Stimulated activated CD8-positive, alpha-beta memory T cell treated with anti-CD3 and anti-CD28 coated beads, Interleukin-4, amount 100 ng/mL, for 24 hours (primary cell): ENCODE measurements at places on chromosomes 6 and 20.

DNA sequence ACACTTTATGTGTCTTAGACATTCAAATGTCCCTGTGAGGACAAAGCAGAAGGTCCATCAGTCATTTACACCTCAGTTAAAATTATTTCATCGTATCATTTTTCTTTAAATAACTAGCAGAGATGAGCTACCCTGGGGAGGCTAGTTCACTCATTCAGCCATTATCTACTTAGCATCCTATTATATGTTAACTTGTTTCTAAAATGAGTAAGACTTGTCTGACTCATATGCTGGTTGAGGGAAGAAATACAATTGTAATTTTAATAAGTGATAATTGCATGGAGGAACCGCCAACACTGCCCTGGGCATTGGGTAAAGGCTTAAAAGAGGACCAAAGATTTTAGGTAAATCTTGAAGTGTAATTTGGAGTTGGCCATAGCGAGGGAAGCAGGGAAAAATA, 12.4 kb upstream of the PTPRK start:
- DNase-seq, result no peak

GRCh38 chr20:45863543-45864470, 6.4 kb downstream of the ZSWIM3 start:
- DNase-seq, result no peak

- DNase-seq, result no peak
Measured at GRCh38 chr6:87099472-87099871, 4.6 kb upstream of the CGA start.

DNA sequence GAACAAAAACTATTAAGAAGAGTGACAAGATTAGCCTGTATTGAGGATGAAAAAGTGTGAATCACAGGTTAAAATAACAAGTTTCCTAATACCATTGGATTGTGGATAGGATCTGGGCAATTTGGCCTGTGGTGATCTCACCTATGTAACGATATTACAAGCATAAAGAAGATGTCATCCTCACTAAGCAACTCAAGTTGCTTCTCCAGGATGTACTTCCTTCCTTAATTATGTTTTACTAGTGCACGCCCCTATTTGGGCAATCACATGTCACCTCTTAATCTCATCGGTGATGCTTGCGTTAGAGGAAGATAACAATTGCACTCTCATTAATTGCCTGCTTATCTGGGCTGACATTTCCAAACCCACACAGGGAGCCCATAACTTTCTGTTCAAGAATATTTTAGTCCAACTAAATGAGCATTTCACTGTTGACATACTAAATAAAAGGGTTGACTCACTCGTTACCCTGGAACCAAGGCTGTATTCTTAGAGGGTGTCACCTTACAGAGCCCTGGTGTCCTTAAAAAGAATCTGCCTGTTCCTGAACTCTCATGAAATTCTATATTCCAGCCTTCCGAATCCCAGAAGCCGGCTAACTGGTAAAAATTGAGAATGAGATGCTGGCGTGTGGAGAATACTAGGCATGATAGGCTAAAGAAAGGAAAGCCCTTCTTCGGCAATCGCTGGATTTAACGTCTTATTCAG, 88.2 kb upstream of the ATXN1 start:
- no peak for DNase-seq

- DNase-seq, result no peak
Measured at GRCh38 chr6:16658348-16659034, 102.8 kb downstream of the ATXN1 start.
